ENCODE measurements at places on chromosomes 12 and 14.

GRCh38 chr12:6180268-6181051 lies 19.7 kb upstream of the CD9 start:
- H3K4me3 ChIP-seq, result no peak overlapping the region
- H3K27ac ChIP-seq, result peak overlapping the region; percentile 99
- H3K36me3 ChIP-seq, result no peaks in the 10 kb centered on the region
- H3K4me1 ChIP-seq, result peaks cover 52% of the 10 kb centered on the region

GRCh38 chr12:31488737-31489338 lies 102.1 kb downstream of the DENND5B start:
- peaks cover 4% of the 10 kb centered on the region for H3K4me1 ChIP-seq
- H3K4me3 ChIP-seq, result no peak overlapping the region
- H3K27me3 ChIP-seq, result no peaks in the 10 kb centered on the region
- no peaks in the 10 kb centered on the region for H3K36me3 ChIP-seq

DNA sequence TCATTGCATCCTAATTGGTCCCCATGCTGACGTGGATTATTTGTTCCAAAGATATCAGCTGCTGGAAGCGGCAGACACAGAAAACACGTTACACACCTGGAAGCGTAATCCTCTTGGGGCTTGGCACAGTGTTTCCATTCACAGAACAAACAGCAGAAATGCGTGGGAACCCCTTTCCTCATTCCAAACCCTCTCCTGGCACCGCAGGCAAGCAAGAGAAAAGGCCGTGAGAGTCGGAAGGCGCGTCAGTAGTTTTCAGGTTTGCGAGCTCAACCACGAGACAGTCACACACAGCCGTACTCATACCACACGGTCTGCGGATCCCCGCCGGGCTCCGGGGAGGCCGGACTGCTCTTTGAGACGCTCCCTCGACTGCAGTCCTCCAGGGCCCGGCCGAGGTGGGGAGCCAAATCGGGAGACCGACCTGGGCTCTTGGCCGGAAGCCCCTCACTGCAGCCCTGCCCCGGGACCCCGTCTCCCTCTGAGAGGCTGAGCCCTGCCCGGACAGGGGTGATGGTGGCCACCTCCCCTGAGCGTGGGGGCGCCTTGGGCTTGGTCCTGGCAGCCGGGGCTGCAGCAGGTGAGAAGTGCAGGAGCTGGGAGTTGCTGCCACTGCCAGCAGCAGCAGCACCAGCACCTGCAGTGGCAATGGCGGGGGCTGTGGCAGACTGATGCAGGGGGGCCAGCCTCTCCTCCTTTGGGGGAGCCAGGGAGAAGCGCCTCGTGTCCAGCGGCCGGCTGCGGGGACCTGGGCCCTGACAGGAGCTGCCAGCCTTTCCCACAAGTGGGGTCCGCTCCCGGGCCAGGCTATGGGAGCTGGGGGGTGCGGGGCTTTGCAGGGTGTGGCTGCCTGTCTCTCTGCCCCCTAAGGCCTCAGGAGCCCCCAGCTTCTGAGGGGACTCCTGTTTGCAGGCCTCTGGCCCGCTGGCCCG lies 28.1 kb upstream of the GPR68 start:
- H3K4me3 ChIP-seq, result no peak overlapping the region
- no peaks in the 10 kb centered on the region for H3K27me3 ChIP-seq
- no peak for DNase-seq

GRCh38 chr14:61860294-61860918 lies 98.2 kb downstream of the SNAPC1 start:
- H3K27me3 ChIP-seq, result no peaks in the 10 kb centered on the region
- no peaks in the 10 kb centered on the region for H3K4me1 ChIP-seq
- H3K36me3 ChIP-seq, result no peaks in the 10 kb centered on the region
- H3K4me3 ChIP-seq, result no peak overlapping the region
- DNase-seq, result peak; percentile 66
- no peak overlapping the region for H3K27ac ChIP-seq

DNA sequence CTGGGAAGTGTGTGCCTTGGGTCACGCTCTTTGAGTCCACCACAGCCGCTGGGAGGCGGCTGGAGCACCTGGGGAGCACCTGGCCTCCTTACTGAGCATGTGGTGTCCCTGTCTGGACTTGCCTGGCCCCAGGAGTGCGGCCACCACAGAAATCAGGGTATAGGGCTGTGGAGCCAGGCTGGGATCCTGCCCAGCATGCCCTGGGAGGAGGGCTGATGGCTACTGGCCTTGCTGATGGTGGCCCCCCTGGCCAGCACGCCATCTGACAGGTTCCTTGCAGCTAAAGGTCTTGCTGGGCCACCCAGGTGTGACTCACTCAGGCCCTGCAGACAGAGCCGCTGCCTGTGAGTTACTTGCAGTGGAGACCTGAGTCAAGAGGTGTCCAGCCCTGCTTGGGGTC lies 6.0 kb downstream of the ULK1 start:
- peaks cover 43% of the 10 kb centered on the region for H3K36me3 ChIP-seq
- H3K27ac ChIP-seq, result no peak overlapping the region
- H3K27me3 ChIP-seq, result no peaks in the 10 kb centered on the region
- peak; percentile 49 for DNase-seq

DNA sequence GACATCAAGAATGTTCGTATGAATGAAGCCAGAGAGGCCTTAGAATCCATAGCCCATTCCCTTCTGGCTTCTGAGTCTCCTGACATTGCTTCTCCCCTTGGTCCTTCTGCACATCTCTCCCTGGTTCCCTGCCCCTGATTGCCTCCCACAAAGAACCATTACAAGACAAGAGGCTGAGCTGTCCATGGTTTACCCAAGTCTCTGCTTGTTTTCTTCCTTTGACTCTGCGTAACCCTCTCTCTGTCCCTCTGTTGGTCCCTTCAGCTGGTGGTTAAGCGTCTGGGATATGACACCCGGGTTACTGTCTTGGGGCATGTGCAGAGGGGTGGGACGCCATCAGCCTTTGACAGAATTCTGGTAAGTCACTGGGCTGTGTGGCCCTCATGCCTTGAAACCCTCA lies 15.9 kb downstream of the PFKM start:
- no peaks in the 10 kb centered on the region for H3K27me3 ChIP-seq
- H3K4me3 ChIP-seq, result no peak overlapping the region

GRCh38 chr12:82176026-82176425 lies 182.2 kb downstream of the CCDC59 start:
- no peaks in the 10 kb centered on the region for H3K4me1 ChIP-seq
- no peaks in the 10 kb centered on the region for H3K27me3 ChIP-seq
- H3K4me3 ChIP-seq, result no peak overlapping the region
- H3K27ac ChIP-seq, result no peak overlapping the region

DNA sequence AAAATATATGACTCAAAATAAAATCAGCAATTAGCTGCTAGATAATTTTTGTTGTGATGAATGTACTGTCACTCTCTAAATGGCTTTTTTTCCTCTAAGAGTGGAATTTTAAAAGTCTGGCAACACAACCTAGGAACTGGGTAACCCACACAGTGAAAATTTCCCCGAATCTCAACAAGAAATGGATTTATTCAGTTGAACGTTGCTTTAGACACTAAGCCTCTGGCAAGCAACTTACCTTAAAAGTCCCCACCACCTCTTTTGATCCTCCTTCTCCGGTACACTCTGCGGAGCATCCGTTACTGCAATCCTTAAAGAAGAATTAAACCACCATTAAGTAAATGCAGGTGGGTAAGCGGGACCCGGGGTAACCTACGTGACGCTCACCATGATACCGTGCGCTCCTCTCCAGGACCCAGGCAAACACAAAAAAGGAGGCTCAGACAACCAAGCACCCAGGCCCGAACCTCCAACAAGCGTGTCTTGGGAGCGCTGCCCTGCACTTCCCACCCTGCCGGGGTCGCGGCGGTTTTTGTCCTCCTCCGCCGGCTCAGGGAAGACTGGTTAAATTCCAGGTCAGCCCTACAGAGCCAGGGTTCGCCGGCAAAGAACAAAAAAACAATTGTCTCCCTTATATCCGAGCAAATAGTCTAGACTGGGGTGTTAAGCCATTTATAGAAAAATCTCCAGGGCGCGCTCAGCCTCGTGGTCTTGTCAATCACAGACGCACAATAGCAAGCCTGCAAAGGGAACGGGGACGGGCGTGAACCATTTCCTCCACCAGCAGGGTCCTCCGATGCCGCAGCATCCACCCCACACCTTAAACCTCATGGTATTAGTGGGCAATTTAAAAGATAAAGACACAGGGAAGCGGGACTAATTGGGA lies 47.1 kb downstream of the BCAT1 start:
- no peak overlapping the region for H3K4me3 ChIP-seq
- H3K4me1 ChIP-seq, result peaks cover 20% of the 10 kb centered on the region
- H3K27ac ChIP-seq, result no peak overlapping the region

DNA sequence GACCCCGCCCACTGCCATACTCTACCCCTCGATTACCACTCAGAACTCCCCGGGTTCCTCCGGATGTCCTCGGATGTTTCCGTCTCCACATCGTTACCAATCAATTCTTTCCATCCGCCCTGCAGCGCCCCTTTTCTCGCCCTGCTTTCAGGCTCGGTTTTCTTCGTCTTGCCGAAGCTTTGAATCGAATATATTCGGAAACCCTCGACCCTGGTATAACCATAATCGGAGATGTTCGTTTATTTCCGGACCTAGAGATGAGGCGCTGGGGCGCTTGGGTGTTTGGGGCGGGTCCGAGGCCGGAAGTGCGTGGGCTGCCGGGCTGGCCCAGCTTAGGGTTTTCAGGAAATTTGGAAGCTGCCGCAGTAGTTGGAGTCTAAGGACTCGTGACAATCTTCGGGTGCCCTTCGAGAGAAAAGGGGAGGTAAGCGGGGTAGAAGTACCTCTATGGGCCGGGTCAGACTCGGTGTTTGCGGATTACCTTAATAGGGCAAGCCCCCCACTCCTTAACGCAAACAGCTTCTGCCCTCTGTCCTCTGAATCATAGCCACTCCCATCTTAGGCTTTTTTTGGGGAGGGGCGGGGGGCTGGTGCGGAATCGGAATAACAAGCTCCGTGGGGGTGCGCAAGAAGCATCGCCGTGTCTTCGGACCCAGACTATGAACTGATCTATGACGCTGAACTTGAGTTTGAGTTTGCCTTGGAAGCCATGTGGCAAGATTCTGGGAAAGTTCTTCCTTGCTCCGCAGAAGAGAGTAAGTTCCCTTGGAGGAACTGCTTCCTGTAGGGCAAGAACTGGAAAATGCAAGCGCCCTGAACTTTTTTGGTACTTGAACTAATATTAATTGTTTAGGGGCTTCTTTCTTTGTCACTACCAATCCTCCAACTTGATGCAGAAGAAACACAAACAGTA lies at the start of gene C14orf119:
C14orf119 (plus strand) TSS at position 310 of the 913 bp plus-strand sequence. CDS start 2,154 bp downstream, outside the sequence.
- peak; percentile 100 for DNase-seq
- peaks cover 19% of the 10 kb centered on the region for H3K36me3 ChIP-seq
- H3K4me3 ChIP-seq, result peak within 1 kb of the TSS; percentile 98
- peaks cover 9% of the 10 kb centered on the region for H3K4me1 ChIP-seq
- H3K27me3 ChIP-seq, result no peaks in the 10 kb centered on the region

GRCh38 chr12:66319266-66319954 lies 17.1 kb downstream of the HELB start:
- DNase-seq, result no peak
- H3K4me1 ChIP-seq, result no peaks in the 10 kb centered on the region
- no peaks in the 10 kb centered on the region for H3K36me3 ChIP-seq
- H3K27me3 ChIP-seq, result no peaks in the 10 kb centered on the region

DNA sequence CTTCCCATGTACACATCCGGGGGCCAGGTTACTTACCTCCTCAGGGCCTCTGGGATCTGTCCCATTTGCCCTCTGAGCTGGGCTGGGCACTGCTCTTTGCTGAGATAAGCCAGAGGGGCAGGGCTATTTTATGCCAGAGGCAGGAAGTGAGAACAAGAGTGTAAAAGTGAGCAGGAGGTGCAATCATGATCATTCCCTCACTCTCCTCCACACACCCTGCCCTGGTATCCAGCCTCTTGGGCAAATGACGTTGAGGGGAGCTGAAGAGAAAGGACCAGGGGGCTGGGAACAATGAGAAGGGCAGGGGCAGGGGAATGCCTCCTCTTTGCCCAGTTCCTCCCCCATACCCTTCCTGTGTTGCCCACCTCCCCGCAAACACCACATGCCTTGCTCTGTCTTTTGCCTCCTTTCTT lies 4.2 kb downstream of the LPAR5 start:
- no peaks in the 10 kb centered on the region for H3K36me3 ChIP-seq
- peaks cover 17% of the 10 kb centered on the region for H3K4me1 ChIP-seq
- no peak for DNase-seq
- H3K27me3 ChIP-seq, result no peaks in the 10 kb centered on the region
- no peak overlapping the region for H3K27ac ChIP-seq
- no peak overlapping the region for H3K4me3 ChIP-seq

- DNase-seq, result no peak
- H3K4me1 ChIP-seq, result no peaks in the 10 kb centered on the region
- H3K27ac ChIP-seq, result no peak overlapping the region
- no peak overlapping the region for H3K4me3 ChIP-seq
Observed at GRCh38 chr14:86430853-86431252, 900.9 kb downstream of the FLRT2 start.

- H3K27me3 ChIP-seq, result no peaks in the 10 kb centered on the region
- DNase-seq, result no peak
- H3K4me1 ChIP-seq, result no peaks in the 10 kb centered on the region
- H3K36me3 ChIP-seq, result peaks cover 8% of the 10 kb centered on the region
- no peak overlapping the region for H3K27ac ChIP-seq
- H3K4me3 ChIP-seq, result no peak overlapping the region
Observed at GRCh38 chr14:52023518-52023917, 34.2 kb downstream of the RTRAF start.

- no peak for DNase-seq
- no peaks in the 10 kb centered on the region for H3K36me3 ChIP-seq
- H3K27ac ChIP-seq, result no peak overlapping the region
- peaks cover 66% of the 10 kb centered on the region for H3K27me3 ChIP-seq
- peaks cover 4% of the 10 kb centered on the region for H3K4me1 ChIP-seq
Observed at GRCh38 chr14:60642270-60643140, 6.8 kb downstream of the SIX1 start.

GRCh38 chr12:58563621-58564020 lies 356.7 kb downstream of the LRIG3 start:
- no peaks in the 10 kb centered on the region for H3K27me3 ChIP-seq
- H3K27ac ChIP-seq, result no peak overlapping the region
- no peaks in the 10 kb centered on the region for H3K36me3 ChIP-seq
- no peak for DNase-seq

DNA sequence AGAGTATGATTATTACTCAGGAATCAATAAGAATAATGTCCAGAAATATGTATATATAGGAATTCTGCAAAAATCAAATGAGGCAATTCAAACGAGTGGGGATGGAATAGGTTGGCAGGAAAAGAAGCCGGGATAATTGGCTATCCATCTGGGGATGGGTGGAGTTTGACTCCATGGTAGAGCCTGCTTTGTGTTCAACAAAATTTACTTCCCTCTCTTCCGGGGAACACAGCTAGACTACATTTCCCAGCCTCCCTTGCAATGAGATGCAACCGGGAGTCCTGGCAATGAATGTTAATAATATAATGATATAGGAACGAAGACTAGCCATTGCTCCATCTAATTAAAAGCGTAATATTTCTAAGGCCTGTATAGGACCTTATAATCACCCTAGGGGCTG lies 146.6 kb downstream of the EFCAB11 start:
- H3K4me3 ChIP-seq, result no peak overlapping the region
- H3K27ac ChIP-seq, result no peak overlapping the region
- peaks cover 3% of the 10 kb centered on the region for H3K4me1 ChIP-seq
- DNase-seq, result no peak
- H3K36me3 ChIP-seq, result no peaks in the 10 kb centered on the region
- H3K27me3 ChIP-seq, result no peaks in the 10 kb centered on the region

GRCh38 chr14:24064856-24065255 lies 6.5 kb upstream of the CPNE6 start:
- DNase-seq, result no peak
- no peaks in the 10 kb centered on the region for H3K4me1 ChIP-seq
- H3K27me3 ChIP-seq, result no peaks in the 10 kb centered on the region
- H3K4me3 ChIP-seq, result no peak overlapping the region
- H3K36me3 ChIP-seq, result no peaks in the 10 kb centered on the region

GRCh38 chr12:122855928-122856831 lies 20.9 kb downstream of the HIP1R start:
- H3K4me3 ChIP-seq, result no peak overlapping the region
- no peak for DNase-seq
- peaks cover 7% of the 10 kb centered on the region for H3K36me3 ChIP-seq
- H3K27ac ChIP-seq, result no peak overlapping the region
